ENCODE measurements at places on chromosomes 12 and 14. TPM values are rescaled to one million over a fixed set of nuclear protein-coding genes. Genes with fewer than 3 reads are reported as not detected.

The SIX1 gene
- total RNA-seq: 7.6 TPM

The GPR162 gene
- total RNA-seq: not detected

The KRT83 gene
- not detected for total RNA-seq

- DNase-seq: peak; percentile 47
Measured at GRCh38 chr12:56751712-56752598, at the start of gene PRIM1. TSS of gene PRIM1 (minus strand) at chr12:56752323. CDS start at chr12:56752298, 25 bp downstream.

The VAMP1 gene
- 2.3 TPM for total RNA-seq

The CD69 gene
- 0.25 TPM for total RNA-seq

The RASSF8 gene
- 48.1 TPM for total RNA-seq

DNA sequence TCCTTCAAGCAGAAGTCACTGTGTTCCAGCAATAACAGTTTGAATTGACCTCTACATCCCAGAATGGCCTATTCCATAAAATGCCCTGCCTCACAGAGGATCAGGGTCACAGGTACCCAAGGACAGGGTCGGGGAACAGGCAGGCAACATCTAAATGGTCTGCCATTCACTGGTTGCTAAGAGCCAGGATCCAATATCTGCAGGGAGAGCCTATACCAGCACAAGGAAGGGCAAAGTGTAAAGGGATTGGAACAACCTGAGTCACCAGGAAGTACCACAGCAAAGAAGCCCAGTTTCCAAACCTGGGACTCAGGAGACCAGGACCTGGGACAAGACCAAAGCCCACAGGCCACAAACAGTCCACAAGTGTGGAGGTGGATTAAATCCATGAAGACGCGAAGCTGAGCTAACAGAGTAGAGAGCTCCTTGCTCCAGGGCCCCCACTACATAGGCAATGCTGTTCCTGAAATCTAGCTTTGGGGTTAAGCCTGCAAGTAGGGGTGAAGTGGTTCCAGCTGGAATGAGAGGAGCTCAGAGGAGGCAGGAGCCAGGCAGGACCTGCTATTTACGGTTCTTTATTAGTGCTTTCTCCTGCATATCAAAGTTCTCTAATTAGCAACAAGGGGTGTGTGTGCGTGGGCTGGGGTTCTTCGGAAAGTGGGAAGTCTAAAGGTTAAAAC, 274.3 kb downstream of the BCL11B start:
- DNase-seq: no peak

DNA sequence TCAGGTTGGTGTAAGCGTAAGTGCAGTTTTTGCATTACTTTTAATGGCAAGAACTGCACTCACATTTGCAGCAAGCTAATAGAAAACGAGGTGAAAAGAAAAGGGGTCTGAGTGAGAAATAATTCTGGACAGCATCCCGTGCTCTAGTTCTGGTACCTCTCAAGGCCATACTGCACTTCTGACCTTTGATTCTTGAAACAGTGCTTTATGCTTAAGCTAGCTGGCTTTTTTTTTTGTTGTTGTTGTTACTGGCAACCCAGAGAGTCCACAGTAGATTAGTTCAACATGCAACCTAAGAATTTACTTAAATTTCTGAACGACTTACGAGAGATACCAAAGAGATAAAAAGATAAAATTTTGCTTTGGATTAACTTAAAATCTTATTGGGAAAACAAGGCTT, 75.2 kb upstream of the PRKD1 start:
- DNase-seq: no peak

GRCh38 chr12:67634303-67634761, 14.2 kb upstream of the DYRK2 start:
- DNase-seq: no peak

- peak; percentile 60 for DNase-seq
Measured at GRCh38 chr14:57559576-57559975, 65.9 kb upstream of the CCDC198 start.

The OLR1 gene
- total RNA-seq: 0.87 TPM

The TAS2R20 gene
- total RNA-seq: 7.7 TPM

GRCh38 chr12:93042283-93042682, 113.2 kb upstream of the EEA1 start:
- DNase-seq: peak; percentile 25

DNA sequence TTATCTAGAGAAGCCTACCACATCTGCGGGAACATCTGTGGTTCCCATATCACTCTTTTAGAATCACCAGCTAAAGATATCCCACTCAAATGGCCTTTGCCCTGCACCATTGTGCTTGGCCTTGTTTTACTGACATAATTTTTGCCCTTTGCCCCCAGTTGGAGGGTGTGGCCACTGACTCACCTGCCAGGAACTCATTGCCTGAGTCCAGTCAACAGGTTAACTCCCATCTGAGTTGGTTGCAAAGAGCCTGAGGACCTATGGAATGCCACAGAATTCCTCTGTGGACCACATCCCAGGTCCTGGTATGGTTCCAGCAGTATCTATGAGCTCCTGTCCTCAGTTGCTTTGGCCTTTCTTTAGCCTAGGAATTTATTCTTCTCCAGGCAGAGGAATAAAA, 55.7 kb upstream of the PTGR2 start:
- DNase-seq: peak; percentile 94

- DNase-seq: no peak
Measured at GRCh38 chr12:3463921-3464320, 27.1 kb upstream of the PRMT8 start.
